ENCODE measurements at places on chromosomes 2 and 18.

GRCh38 chr2:23659328-23659727, 267.6 kb downstream of the ATAD2B start:
- no peak for DNase-seq

- no peak for DNase-seq
Measured at GRCh38 chr18:58716060-58716756, 44.9 kb downstream of the MALT1 start.

DNA sequence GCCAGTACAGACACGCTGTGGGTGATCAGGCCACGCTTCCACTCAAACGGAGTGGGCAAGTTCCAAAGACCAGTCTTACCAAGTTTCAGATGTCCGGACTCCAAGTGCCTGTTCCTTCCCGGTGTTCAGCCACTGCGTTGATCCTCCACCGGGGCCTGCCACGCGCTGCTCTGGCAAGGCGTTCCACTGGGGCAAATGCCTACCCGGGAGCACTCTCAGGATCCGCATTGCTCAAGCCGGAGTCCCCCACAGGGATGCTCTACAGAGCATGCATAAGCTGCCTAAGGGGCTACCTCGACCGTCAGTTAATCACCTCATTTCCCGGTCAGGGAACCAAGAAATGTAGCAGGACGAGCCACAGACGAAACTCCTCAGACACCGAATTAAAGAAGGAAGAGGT, 37.0 kb upstream of the CLASP1 start:
- no peak for DNase-seq

- no peak for DNase-seq
Measured at GRCh38 chr2:31287654-31288053, 53.7 kb downstream of the EHD3 start.

DNA sequence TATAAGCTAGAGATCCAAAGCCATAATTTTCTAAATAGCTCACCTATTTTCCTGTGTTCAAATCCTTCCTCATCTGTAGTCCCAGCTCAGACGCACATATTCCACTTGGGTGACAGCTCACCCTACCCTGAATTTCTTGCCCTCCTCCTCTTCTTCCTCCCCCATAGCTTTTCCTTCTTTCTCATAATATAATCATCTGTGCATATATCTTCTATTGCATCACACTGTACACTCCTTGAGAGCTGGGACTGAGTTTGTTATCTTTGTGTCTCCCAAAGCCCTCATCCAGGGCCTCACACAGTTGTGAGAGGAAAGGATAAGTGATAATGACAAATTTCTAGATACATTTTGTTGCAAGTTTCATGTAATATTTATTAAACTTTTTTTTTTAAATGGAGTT, 55.9 kb upstream of the RTN4 start:
- DNase-seq = no peak

GRCh38 chr18:2121224-2121623, 450.1 kb downstream of the METTL4 start:
- no peak for DNase-seq

GRCh38 chr2:17058772-17059402, 393.3 kb upstream of the CYRIA start:
- no peak for DNase-seq

DNA sequence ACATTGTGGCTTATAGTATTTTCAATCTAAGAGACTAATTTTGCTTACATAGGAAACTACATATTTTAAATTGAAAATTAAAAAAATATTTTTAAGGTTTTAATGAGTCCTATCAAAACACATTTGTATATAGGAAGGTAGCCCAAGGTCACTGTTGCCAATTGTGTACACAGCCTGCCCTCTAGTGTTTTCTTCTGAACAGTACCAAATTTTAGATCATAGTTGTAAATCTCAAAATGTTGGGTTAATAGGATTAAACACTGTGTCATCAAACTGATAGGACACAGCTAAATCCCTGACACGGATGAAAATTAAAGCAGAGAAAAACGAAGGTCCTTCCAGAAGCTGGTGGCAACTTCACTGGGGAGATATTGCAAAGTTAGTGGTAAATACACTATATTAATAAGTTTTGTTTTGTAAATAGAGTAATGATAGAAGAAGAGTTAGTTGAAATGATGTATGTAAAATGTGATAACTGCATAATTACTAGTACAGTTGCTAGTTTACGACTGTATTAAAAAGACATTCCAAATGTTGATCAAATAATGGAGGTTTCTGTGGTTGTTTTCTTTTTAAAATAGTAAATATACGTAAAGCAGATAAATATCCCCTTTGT, 19.7 kb downstream of the CLUL1 start:
- DNase-seq = no peak

DNA sequence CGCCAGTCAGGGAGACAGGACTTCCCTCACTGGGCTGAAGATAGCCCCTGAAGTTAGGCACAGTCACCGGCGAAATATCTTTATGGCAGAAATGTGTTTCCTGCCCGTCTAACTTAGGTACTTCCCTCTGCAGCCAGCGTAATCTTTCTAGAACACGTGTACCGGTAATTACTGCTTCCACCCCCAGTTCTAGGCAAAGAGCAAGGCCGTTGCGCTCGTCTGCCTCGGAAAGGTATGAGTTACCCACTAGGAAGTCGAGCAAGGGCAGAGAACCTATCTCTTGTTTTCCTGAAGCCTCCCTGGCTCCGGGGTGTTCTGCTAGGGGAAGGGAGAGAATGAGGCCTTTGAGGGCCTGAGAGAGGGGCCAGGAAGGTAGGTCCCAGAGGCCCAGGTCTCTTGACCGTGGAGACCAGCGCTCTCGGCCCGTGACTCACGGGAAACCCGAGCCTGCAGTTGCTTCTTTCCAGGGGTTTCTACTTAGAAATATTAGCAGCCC, 70.0 kb downstream of the TWSG1 start:
- no peak for DNase-seq

GRCh38 chr2:222907790-222908441, 47.1 kb downstream of the ACSL3 start:
- no peak for DNase-seq

DNA sequence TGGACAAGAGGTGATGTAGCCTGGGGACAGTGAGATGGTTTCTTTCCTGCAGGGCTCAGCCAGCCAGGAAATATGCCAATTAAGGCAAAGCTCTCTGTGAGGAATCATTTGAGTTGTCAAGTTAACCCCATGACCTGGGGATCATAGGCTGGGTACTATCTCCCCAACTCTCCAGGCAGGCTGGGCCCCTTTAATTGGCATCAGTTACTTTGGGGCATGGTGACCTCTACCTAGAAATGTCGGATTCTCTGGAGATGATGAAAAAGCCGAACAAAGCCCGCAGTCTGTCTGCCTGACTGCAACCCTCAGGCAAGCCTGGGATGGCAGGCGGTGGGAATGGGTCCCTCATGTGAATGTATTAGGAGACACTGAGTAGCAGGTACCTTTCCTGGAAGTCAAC, 193.5 kb upstream of the SMAD2 start:
- no peak for DNase-seq

DNA sequence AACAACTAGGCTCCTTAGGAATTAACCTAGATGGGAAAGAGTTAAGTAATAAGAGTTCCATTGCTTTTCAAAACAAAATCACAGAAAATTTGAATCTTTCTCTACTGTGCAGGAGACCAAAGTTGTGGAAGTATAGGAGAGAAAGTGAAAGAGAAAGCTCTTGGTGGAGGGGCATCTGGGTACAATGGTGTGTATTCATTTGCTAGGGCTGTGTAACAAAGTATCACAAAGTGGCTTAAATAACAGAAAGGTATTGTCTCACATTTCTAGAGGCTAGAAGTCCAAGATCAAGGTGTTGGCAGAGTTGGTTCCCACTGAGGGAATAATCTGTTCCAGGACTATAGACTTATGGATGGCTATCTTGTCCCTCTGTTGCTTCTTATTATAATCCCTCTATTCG, 50.5 kb upstream of the GORASP2 start:
- DNase-seq = no peak

DNA sequence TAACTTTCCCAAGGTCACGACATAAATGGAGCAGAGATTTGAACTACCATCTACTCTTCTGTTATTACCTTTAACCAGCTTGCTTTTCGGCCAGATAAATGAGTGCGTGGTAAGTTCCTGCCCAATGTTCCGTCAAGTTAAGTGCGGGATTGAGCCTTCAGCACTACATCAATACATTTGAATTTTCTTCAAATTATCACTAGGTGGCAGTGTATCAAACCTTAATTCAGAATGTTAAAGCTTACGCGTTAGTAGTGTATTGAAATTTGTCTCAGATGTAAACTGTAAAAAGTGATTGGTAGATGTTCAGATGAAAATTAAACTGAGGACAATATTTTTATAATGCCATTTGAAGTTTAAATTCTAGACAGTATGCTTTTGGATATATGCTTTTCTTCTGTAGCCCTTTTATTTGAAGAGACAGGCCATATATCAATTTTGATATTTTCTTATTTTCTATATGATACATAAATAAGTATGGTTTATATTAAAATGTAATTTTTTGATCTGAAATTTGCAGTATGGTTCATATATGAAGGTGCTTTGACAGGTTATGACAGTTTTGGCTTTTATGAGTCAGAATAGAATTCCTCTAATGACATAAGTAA, 681.3 kb downstream of the ADCYAP1 start:
- DNase-seq = no peak

DNA sequence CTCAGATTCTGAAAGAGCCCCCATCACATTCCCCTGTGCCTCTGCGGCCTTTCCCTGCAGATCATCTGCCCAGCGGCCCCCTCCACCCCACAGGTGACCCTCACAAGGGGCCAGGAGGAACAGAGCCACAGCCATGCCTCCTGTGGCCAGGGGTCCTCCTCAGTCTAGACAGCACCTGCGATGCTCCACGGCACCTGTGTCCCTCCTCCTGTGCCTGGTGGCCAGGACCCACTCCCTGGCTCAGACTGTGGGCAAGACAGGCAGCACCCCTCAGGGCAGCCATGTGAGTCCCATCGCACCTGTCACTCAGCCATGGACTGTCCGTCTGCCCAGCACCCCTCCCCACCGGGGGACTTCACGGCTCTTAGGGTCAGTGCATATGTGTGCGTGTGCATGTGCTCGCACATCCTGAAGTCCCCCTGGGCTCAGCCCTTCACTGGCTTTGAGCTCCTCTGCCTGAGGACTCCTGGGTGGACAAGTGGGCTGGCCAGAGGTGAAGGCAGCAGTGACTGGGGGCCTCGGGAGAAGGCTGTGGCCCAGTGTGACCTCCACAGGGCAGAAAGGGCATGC, 237.7 kb downstream of the ATAD2B start:
- DNase-seq = no peak

DNA sequence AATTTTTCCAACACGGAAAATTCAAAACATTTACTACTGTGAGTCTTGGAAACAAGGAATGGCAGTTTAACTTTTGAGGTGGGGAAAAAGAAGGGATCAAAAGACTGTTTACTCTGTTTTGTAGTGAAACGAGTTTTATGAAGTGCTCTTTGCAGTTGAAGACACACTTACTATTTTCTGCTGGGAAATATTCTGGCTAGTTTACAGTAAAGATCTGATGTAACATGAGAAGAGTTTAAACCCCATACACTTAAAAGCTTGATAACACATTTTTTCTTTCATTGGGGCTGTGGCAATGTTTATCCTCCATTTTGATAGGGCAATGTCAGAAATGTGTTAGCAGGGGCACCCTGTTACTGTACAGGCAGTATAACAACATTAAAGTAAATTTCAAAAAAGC, 124.9 kb upstream of the SMAD7 start:
- no peak for DNase-seq

DNA sequence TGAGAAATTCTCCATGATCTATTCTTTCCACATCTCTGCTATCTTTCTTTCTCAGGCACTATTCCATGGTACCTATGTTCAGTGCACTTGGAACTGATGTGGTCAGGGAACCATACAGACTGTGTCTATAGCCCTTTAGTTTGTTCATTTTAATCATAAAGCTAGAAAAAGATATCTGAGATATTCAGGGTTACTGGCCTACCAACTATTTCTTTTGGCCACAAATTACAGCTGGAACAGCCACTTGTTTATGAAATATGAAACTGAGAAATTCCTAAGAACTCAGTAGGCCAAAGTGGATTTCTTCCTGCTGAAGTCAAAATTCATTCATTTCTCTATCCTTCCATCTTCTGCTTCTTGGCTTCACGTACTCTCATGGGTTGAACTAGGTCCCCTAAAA, 22.8 kb upstream of the LYPD1 start:
- no peak for DNase-seq

DNA sequence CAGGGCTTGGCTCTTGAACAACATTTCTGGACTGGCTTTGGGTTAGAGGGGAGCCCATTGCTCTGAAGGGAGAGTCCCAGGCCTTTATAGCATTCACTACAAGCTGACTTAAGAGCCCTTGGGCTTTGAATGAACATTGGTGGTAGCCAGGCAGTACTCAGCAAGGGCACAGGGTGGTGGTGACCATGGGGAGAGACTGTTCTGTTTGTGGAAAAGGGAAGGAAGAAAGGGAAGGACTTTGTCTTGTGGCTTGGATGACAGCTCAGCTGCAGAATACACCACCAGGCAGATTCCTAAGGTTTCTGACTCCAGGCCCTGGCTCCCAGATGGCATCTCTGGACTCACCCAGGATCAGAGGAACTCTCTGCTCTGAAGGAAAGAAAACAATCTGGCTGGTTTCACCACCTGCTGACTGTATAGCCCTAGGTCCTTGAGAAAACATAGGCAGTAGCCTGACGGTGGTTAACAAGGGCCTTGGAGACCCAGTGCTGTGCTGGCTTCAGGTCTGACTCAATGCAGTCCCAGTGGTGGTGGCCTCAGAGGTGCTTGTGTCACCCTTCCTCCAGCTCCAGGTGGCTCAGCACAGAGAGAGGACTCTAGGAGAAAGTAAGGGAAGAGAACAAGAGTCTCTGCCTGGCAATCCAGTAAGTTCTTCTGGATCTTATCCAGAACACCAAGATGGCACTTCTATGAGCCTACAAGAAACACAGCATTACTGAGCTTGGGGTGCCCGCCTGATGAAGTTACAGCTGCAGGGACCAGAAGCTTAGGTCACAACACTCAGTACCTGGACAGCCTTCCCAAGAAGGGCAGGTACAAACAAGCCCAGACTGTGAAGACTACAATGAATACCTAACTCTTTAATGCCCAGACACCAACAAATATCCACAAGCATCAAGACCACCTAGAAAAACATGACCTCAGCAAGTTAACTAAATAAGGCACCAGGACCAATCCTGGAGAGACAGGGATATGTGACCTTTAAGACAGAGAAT, 16.4 kb upstream of the ABCB11 start:
- no peak for DNase-seq

Measured in stimulated activated CD8-positive, alpha-beta memory T cell treated with anti-CD3 and anti-CD28 coated beads, Interleukin-12 subunit alpha, Interleukin-12 subunit beta, amount 100 ng/mL, for 1 hour (primary cell).